ENCODE measurements at places on chromosomes 7 and 10.

GRCh38 chr7:139698844-139699243 is 79.0 kb downstream of the HIPK2 start:
- DNase-seq: no peak

GRCh38 chr7:44565795-44566559 is 7.7 kb downstream of the DDX56 start:
- no peak for DNase-seq

DNA sequence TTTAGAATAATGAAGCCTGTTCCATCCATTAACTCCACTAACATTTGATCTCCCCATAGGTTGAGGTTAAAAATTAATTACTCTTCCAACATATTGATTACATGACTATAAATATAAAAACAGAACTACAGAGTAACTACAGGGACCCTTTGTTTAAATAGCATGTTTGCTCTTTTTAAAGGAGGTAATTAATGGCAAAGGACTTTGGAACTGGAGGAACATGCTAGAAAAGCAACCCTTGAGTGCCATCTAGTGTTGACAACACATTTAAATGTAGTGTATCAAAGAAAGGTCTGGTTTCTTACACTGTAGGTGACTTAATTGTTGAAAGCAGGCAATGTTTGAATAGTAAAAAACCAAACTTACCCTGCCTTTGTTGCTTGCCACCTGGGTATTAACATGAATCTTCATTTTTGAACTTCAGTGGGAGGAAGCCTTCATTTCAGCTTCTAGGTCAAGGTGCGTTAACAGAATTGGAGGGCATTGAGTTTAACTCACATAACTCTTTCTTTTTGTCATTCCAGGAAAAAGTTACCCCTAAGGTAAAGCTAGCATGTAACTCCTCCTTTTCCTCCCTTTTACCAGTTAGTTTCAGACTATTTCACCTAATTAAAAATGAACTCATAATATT is 52.6 kb upstream of the CAPZA2 start:
- DNase-seq: peak; percentile 32

- DNase-seq: no peak
Observed at GRCh38 chr7:102286237-102287110, at the start of gene SH2B2. Gene SH2B2 (plus strand): TSS chr7:102286868. CDS start chr7:102300551, 13,683 bp downstream.

Data from GM04503 (cell line).